MG63 (cell line): ENCODE measurements at places on chromosomes 16 and 17. TPM values are rescaled to one million over a fixed set of nuclear protein-coding genes. Genes with fewer than 3 reads are reported as not detected.

Gene ALOX15
- total RNA-seq, result not detected in 2 replicates

Gene HOXB8
- 3.8 and 4.8 TPM in 2 replicates for total RNA-seq

Gene KCNG4
- not detected in 2 replicates for total RNA-seq

Gene KRT15
- 38.4 and 82.2 TPM in 2 replicates for total RNA-seq

Gene C16orf86
- not detected in 2 replicates for total RNA-seq

DNA sequence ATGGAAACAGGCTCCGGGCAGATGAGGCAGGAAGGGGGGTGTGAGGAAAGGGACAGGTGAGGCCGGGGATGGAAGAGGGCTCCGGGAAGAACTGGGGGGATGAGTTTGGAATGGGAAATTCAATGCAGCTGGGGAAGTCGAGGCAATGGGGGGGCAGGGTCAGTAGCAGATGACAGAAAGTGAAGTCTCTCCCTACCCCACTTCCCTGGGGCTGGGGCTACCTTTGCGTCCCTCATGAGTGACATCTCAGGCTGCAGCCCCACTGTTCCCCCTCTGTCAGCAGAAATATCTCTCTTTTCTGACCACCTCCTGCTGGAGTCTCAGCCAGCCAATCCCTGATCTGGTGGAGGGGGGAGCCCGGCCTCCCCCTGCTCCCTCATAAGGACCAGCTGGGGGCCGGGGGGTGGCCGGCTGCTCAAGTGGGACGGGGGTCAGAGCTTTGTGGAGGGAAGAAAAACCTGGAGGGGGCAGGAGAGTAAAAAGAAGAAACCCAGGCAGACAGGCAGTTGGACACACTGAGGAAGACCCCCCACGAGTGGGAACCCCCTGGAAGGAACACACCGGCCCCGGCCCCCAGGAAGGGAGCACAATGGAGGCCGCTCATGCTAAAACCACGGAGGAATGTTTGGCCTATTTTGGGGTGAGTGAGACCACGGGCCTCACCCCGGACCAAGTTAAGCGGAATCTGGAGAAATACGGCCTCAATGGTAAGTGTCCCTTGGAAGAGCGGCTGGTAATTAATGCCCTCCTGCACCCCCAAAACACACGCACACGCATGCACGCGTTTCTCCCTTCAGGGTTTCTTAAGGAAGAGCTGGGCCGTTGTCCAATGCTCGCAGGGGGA is at the start of gene ATP2A1:
Gene ATP2A1, plus strand, starts transcription at position 406 of the 844 bp plus-strand sequence. Its CDS starts 184 bp downstream, at position 590.
- no peak for DNase-seq

DNA sequence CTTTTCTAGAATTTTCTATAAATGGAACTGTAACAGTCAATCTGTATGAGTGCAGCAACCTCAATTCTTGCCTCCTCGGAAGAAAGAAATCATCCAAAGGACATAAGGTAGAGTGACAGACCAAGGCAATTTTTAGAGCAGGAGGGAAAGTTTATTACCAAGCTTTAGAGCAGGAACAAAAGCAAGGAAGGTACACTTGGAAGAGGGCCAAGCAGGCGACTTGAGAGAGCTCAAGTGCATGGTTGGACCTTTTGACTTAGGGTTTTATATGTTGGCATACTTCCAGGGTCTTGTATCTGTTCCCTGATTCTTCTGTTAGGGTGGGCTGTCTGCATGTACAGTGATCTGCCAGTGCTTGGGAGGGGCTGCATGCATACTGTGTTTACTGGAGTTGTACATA is 50.3 kb downstream of the SCNN1G start:
- DNase-seq, result no peak

- DNase-seq, result peak; percentile 58
Measured at GRCh38 chr17:7220593-7221277, 997 bp downstream of the ACADVL start.

- no peak for DNase-seq
Measured at GRCh38 chr17:49616086-49616485, 40.4 kb downstream of the NXPH3 start.

DNA sequence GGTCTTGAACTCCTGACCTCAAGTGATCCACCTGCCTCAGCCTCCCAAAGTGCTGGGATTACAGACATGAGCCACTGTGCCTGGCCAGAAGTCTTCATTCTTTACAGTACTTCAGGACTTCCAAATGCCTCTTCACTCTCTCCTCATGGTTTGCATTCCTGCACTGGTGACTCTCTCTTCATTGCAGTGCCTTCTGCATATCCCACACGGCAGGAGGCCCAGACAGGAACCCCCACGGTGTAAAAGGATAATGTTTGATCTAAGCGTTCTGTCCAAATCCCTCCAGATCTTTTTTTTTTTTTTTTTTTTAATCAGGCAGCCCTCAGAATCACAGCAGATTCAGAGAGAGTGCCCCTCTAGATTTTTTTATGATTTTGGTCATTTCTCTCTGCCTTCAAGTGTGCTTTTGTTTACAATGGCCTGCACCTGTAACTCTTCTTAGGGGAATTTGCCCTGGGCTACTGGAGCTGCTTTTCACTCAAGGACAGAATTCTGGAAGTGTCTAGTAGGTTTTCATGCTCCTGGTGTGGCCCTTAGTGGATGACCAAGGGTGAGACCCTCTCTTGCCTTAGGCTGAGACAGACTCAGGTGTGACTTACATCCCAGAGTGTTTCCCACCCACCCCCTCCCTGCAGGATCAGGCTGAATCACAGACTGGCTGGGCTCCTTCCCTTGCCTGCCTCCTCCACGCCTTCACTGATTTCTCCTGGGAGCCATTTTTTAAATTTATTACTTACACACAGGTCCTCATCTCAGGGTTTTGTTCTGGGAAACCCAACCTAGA is 19.8 kb upstream of the NF1 start:
- DNase-seq, result peak; percentile 73

DNA sequence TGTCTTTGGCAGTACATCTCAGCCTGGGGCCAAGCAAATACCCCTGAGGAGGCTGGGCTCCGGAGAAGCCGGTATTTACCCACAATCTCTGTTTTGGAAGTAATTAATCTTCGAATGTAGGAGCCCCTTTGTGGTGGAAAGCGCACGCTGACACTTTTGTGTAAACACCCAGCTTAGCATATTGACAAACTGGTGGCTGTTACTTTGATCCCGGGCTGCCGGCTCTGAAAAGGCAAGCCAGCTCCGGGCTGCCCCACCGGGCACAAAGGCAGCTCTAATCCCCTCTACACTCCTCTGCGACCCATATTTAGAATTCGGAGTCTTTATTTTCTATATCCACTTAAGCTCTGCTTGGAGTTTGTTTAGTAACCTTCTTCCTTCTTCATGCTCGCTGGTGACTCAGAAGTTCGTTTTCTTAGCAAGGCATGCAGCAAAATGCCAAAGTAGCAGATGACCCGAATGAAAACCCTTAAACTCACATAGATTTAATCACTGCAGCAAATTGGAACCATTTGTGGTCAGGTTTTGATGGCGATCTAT is 144.0 kb upstream of the IRX3 start:
- peak; percentile 54 for DNase-seq

GRCh38 chr16:78163772-78164670 is 64.6 kb downstream of the WWOX start:
- no peak for DNase-seq
